ENCODE measurements at places on chromosomes 6 and 20. TPM values are rescaled to one million over a fixed set of nuclear protein-coding genes. Genes with fewer than 3 reads are reported as not detected.

The TNFRSF6B gene
- 2.1 TPM for total RNA-seq

The C20orf144 gene
- not detected for total RNA-seq

The CRISP3 gene
- 17.9 TPM for total RNA-seq

The EFCAB8 gene
- total RNA-seq: 0.76 TPM

The BMP7 gene
- 32.9 TPM for total RNA-seq

GRCh38 chr20:53576586-53577318, 16.9 kb downstream of the ZNF217 start:
- no peak for DNase-seq

The OR14J1 gene
- total RNA-seq: not detected

DNA sequence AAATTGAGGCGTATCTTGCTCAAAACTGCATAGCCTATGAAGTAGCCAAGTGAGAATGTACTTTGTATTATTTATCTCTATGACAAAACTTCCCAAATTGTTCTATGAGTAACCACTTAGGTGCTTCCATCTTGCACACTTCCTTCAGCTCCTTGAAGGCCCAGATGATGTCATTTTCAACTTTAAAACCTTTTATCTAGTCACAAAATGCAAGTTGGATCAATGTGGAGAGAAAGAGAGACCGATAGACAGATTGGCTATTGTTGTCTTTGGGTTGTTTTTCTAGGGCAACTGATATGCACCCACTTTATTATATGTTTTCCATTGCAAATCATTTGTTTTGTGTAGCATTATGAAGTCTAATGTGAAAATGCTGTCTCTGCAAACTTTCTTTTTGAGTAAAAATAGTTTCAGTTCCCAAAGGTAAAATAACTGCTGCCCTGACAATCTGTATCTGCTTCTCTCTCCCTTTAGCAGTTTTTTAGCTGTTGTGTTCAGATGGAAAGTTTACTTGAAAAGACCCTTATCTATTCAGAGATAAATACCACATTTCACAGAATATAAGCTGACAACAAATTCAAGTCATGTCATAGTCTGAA, 73.7 kb upstream of the CITED2 start:
- no peak for DNase-seq

GRCh38 chr20:11867291-11867919, 50.3 kb upstream of the BTBD3 start:
- no peak for DNase-seq

The OR11A1 gene
- not detected for total RNA-seq

DNA sequence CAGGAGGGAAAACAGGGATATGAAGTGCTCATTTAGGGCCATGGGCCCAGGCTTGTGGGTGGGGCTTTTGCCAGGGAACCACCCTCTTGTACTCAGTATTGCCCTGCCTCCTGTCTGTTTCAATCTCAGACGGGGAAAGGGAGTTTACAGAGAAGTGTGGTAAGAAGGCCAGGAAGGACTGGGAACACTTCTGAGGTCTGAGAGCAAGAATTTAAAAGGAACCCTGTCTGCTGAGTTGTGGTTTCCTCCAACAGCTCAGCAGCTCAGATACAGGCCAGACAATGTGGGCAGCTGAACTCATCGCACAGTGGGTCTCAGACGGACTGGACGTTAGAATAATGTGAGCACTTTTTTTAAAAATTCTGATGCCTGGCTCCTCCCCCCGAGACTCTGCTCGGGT, 354.1 kb upstream of the ARID1B start:
- no peak for DNase-seq

GRCh38 chr20:531608-532007, 12.0 kb downstream of the CSNK2A1 start:
- no peak for DNase-seq

DNA sequence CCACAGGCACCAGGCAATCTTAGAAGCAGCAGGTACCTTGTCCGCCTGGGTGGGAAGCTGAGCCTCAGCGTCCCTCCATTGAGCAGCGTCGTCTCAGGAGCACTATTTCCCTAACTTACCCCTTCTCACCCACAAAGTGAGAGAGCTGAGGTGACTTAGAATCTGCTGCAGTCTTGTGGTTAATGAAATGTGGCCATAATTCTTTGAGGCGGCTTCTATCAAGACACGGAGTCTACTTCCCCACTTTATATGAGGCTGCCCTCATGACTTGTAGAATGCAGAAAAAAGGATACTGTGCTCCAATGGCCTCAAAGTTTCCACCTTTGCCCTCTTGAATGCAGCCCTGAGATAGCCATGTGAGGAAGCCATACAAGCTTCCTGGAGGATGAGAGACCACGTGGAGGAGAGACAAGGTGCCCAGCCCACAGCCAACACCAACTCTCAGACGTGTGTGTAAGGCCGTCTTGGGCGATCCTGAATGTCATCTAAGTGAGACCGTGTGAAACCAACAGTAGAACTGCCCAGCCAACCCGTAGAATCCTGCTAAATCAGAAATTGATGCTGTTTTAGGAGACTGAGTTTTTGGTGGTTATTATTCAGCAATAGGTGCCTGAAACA, 9.1 kb upstream of the TAGAP start:
- no peak for DNase-seq

The KCNK17 gene
- not detected for total RNA-seq

The GLP1R gene
- total RNA-seq: not detected

DNA sequence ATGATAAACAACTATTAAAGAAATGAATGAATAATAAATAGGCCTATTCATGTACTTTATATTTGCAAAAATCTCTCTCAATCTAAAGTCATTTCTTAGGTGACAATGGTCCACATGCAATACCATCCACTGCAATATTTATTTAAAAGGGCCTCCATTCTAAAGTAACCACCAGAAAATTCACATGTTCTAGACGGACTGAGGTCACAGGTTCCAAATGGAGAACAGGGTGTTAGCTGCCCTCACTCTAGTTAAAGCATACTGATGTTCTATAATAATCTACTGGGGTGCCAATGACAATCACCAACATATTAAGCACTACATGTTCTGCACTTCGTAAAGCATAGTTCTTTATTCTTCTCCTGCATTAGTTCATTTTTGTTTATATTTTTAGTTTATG, 1.2 kb downstream of the HBS1L start:
- DNase-seq: no peak

DNA sequence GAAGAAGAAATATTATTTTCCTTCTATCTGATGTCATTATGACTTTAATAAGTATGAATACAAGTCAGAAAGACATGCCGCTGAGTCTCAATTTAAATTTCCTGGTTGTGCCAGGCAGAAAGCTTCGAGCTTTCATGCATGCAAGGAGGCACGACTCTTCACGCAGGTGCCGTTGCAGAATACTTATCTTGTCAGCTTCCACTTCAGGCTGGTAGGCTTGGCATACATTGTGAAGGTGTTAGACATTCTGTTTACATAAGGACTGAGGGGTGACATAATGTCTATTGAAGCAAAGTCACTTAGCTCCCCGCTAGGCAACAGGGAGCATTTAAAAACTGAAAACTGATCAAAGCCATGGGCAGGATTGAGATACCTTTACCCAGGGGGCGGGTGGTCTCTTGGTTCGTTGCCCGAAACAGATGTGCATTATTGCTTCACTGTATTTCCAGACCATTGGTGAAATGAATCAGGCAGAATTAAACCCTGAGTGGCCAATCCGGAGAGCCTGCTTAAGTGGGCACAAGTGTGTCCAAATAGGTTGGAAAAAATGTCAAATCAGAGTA, 16.4 kb downstream of the BMP6 start:
- no peak for DNase-seq

GRCh38 chr6:168637834-168638233, 196.8 kb downstream of the SMOC2 start:
- DNase-seq: no peak

DNA sequence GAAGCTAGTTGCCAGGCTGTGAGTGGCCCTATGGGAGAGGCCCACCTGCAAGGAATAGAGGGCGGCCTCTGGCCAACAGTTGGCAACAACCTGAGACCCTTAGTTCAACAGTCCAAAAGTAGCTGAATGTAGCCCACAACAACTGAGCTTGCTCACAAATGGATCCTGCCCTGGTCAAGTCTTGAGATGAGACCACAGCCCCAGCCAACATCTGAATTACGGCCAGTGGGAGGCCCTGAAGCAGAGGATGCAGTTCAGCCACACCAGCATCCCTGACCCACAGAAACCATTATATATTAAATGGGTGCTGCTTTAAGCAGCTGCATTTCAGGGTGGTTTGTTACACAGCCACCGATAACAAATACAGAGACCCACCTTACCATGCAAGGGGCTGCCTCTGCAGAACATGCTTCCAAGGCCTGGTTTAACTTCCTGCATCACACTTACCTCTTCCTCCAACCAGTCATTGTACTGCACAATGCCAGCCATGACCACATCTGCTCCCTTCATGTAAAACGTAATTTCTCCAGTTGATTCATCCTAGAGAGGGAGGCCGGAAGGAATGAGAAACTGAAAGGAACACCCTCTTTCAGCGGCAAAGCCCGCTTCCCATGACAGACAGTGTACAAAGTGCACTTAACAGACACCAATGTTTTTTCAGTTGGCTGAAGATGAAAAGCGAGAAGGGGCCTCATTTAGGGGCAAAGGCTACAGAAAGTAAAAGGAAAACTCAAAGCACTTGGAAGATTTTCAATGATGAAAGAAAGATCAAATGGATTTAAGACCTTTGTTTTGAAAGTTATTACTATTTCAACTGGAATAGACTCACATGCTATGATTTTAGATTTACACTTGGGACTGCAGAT, 86.2 kb upstream of the NFATC2 start:
- DNase-seq: no peak

The DCDC2 gene
- total RNA-seq: not detected

DNA sequence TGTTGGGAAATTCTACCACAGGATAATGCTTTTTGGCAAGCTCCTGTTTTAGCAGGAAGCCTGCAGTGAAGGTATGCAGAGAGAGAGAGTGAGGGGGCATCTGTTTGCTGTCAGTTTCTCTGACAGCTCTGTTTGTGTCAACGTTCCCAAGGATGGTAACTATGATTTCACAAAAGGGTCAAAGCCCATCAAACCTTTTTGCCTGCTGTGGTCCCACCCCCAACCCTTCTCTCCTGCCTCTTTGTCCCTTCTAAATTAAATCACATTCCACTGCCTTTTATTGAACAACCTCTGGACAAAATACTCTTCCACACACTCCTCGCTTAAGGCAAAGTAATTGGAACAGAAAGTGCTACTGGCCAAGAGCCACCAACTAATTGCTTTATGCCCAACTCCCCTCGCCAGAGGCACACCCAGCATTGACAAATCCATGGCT, 128.3 kb downstream of the TSHZ2 start:
- DNase-seq: no peak

DNA sequence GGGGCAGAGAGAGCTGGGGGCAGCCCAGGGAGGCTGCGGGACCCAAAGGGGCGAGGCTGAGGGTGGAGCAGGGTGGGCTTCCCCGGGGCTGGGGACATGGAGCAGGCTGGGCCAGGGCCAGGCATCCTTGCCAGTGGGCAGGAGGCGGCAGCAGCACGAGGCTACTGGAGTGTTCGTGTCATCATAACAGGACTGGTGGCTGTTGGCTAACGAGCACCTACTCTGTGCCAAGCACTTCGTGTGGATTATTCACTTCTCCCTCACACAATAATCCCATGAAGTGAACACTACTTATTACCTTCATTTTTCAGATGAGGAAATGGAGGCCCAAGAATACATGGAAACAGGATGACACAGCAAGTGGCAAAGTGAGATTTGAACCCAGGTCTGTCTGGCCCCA, 41.7 kb downstream of the GRM4 start:
- no peak for DNase-seq

DNA sequence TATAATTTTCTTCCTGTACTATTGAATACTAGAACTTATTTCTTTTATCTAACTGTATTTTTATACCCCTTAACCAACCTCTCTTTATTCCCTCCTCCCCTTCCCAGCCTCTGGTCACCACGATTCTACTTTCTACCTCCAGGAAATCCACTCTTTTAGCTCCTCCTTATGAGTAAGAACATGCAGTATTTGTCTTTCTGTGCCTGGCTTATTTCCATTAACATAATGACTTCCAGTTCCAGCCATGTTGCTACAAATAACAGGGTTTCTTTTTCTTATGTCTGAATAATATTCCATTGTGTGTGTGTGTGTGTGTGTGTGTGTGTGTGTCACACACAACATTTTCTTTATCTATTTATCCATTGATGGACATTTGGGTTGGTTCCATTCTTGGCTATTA, 152.3 kb upstream of the OLIG3 start:
- DNase-seq: no peak

The ARFRP1 gene
- 30.2 TPM for total RNA-seq

DNA sequence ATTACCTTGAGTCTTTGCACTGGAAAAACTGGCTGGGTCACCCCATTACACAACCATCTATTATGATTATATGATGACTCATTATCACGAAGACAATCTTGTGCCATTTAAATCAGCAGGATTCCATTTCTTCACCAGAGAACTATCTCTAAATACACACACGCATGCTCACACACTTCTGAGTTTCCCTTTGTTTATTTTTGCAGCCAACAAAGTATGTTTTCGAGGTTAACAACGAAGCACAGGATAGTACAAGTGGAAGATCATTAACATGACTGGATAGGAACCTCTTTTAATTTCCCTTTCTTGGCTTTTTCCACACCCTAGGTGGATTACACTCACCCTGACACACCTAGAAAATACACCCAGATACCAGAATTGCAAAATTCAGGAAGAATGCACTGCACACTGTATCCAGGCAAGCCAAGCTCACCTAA, 18.9 kb downstream of the PERP start:
- DNase-seq: no peak

The ARMH2 gene
- total RNA-seq: not detected
